WTC11 (cell line): ENCODE measurements at places on chromosomes 6 and 20.

GRCh38 chr20:2655331-2656116 is 3.1 kb downstream of the NOP56 start:
- DNase-seq, result no peak

GRCh38 chr6:124867121-124867520 is 95.1 kb upstream of the RNF217 start:
- DNase-seq, result no peak

DNA sequence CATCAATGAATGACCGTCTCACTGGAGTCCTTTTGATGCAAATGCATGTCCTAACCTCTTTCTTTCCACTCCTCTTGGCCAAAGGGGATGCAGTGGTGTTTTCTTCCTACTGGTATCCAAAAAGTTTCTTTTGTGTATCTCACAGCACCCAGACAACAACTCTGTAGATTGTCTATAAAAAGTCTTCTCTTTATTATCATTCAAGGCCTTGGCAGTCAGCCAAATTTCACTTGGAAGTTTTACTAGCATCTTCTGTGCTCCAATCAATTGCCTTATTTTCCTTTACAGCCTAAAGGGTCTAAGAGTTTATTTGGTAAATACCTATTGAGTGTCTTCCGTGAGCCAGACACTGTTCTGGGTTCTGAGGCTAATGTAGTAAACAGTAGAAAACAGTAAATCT is 150.2 kb upstream of the RNF217 start:
- DNase-seq, result no peak

- no peak for DNase-seq
Observed at GRCh38 chr6:125954735-125955339, 1.7 kb upstream of the HINT3 start.

DNA sequence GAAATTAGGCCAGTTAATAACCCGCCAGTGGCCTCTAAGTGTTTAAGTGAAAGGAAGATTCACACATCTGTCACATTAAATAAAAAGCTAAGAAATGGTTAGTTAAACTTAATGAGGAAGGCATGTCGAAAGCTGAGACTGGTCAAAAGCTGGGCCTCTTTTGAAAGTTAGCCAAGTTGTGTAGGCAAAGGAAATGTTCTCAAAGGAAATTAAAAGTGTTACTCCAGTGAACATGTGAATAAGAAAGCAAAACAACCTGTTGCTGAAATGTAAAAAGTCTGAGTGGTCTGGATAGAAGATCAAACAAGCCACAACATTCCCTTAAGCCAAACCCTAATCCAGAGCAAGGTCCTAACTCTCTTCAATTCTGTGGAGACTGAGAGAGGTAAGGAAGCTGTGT is 10.9 kb upstream of the MTRF1L start:
- no peak for DNase-seq

- DNase-seq, result no peak
Observed at GRCh38 chr6:108116546-108117426, 42.2 kb upstream of the OSTM1 start.

DNA sequence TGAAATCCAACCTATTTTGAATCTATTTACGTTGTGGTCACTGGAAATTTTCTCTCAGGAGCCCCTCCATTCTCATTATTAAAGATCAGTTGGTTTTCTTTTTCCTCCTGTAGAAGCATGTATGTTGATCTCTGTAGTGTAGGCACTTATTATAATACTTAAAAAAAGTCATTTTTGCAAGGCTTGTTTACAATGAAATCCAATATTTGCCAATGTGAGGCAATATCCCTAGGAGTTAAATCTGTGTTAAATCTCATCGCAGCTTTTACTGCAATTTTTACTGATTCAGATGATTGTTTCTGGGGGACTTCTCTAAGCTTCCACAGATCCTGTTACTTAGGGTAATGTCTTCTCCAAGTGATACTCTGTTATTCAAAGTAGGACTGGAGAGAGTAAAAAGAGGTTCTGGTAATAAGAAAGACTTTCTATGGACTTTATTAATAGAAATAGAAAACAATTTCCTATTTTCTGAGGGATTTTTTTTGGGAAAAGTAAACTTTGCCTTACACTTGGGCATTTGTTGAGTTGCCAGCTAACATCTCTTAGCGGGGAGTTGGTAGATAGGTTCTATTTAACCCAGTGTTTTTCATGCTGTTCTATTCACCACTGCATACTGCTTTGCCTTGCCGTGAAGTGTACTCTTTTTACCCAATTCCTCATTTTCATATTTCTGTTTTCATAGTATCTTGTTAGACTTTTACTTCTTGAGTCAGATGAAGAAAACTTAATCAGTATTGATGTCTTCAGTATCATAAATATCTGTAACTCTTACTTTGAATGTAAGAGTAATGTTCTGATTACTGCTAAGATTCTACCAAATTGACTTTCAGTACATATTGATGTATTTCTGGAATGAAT is 48.6 kb downstream of the CDKAL1 start:
- no peak for DNase-seq

- no peak for DNase-seq
Observed at GRCh38 chr20:23243791-23244155, 106.8 kb upstream of the NXT1 start.

DNA sequence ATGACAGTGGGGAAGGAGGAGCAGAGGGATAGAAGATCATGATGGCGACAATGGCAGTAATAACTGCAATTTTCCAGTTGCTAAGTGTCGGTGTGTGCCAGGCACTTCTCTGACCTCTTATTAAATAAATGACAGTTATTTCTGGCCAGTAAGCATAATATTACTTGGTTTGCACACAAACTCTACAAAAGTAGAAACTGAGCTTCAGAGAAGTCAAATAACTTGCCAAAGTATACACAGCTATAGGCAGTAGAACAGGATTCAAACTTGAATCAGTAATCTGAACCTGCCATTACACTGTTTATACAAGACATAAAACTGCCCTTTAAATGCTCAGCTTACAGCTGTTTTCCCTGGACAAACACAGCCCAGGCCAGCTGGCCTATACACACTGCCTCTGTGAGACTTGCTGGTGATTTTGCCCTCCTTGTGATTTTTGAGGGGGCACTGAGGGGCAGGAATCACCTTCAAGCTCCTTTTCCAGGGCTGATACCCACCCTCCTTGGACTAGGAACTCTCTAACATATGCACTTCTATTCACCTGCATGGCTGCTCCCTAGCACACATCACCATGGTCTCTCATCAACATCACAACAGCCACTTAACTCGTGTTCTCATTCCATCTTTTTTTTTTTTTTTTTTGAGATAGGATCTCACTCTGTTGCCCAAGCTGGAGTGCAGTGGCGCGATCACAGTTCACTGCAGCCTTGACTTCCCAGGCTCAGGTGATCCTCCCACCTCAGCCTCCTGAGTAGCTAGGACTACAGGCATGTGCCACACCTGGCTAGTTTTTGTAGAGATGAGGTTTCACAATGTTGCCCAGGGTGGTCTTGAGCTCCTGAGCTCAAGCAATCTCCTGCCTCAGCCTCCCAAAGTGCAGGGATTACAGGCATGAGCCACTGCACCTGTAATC is 63.6 kb downstream of the SLC23A2 start:
- no peak for DNase-seq

- no peak for DNase-seq
Observed at GRCh38 chr6:150029749-150030148, 4.4 kb upstream of the RAET1L start.

DNA sequence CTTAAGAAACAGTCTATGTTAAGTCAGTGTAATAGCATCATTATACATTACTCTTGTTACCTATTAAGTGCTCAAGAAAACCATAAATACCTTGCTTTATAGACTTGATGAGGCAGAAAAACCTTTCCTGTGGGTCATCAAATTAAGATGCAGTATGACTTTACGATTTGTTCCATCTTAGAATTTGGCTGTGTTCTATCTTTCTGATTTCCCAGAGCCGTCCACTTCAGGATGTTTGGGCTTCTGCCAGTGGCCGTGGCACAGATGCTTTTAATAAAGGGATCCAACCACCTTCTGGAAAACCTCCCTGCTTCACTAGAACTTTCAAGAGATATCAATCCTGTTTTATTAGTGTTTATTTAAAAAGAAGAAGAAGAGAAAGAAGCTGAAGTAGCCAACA is 71.2 kb downstream of the PDE7B start:
- DNase-seq, result no peak

DNA sequence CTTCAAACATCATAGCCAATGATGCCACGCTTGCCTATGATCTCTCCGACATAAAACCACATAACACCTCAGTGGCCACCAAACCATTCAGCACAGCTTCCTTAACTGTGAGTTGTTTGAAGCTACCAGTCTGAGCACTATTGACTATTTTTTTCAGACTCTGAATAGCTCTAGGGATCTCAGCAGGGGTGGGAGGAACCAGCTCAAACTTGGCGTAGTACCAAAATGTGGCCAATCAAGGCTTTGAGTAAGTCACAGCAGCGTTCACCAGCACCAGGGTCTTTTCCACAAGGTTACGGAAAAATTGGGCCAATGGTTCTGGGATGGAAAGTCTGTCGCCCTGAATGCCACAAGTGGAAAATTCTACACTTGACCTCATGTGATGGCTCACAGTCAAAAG is 70.6 kb downstream of the SMPDL3A start:
- DNase-seq, result no peak

GRCh38 chr6:118968416-118968815 is 33.5 kb upstream of the MCM9 start:
- no peak for DNase-seq

- no peak for DNase-seq
Observed at GRCh38 chr6:104959026-104959858, 2.3 kb downstream of the LIN28B start.

- DNase-seq, result peak; percentile 91
Observed at GRCh38 chr6:79630883-79631692, at the start of gene SH3BGRL2. Gene SH3BGRL2, plus strand, starts transcription at chr6:79631329. Its CDS starts 133 bp downstream, at chr6:79631462.

GRCh38 chr6:9646342-9647070 is 768.4 kb downstream of the TFAP2A start:
- DNase-seq, result no peak

DNA sequence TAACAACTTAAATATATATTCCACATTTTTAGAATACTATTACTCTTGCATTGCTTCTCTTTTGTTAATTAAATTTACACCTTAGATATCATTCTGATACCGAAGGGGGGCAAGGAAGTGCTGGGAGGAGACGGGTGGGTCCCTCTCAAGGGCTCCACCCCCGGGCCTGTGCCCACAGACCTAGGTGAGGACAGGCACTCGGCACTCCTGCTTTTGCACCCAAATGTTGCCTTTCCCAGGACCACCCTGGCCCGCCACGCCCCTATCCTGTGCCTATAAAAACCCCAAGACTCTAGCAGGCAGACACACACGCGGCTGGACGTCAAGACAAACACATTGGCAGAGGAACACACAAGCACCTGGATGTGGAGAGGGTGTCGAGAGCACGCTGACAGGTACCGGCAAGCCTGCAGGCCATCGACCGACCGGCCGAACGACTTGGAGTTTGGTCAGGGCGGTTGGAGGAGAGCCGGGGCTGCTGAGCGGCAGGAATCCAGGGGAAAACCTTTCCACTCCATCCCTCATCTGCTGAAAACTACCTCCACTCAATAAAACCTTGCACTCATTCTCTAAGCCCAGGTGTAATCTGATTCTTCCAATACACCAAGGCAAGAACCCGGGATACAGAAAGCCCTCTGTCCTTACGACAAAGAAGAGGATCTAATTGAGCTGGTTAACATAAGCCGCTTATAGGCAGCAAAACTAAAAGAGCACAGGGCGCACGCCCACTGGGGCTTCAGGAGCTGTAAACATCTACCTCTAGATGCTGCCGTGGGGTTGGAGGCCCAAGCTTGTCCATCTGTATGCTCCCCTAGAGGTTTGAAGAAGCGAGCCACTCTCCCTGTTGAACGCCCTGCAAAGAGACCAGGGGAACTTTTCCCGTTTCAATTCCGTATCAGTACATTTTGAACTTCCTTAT is 197.4 kb upstream of the PRSS16 start:
- peak; percentile 22 for DNase-seq

- no peak for DNase-seq
Observed at GRCh38 chr6:158211273-158212055, 43.3 kb downstream of the GTF2H5 start.

DNA sequence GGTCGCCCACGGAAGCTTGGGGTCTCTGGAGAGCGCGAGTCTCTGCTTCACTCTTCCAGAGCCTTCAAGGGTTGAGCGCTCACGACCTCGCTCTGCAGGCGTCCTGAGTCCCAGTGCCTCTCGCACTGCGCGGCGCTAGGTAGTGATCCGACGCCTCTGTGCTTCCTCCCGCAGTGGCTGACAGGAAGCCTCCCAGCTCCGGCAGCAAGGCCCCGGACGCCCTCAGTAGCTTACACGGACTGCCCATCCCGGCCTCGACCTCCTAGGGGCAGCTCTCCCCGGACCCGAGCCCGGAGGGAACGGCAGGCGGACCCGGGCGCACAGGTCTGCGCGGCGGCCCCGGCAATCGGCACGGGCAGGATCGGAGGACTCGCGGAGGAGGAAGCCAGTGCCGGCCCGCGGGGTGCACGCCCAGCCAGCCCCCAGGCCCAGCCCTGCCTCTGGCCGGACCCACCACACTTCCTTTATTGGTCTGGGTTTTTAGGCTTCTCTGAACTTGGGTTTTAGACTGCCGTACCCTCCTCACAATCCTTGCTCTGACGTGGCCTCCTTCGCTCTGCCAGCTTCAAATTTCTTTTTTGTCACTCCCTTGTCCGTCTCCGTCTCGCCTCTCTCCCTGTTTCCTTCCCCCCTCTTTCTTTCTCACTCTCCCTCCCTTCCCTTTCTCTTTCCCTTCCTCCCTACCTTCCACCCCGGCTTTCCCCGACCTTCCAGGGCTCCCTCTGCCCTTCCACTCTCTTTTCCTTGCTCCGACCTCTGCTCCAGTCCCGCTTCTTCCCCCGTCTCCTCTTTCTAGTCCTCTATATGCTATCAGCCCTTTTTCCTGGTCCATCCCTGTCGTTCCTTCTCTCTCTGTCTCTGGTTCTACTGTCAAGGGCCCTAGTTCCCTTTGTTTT is 9.1 kb downstream of the PAX1 start:
- peak; percentile 58 for DNase-seq

DNA sequence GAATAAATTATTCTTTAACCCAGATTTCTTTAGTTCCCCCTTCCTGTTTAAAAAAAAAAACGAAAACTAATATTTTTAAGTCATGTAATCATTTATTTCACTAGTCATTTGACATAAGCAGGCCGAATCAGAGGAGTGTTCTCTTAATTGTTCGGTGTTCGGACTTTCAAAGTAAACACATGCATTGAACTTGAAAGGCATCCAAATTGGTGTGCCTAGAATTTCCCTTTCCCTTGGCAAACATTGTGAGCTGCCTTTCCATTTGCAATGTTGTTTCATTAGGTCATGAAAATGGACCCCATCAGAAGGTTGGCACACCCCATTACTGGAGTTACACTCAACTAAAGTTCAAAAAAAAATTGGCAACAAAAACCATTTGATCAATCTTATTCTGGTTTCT is 283.0 kb upstream of the MARCKS start:
- no peak for DNase-seq

GRCh38 chr6:90574610-90575009 is 12.3 kb downstream of the MAP3K7 start:
- DNase-seq, result no peak

DNA sequence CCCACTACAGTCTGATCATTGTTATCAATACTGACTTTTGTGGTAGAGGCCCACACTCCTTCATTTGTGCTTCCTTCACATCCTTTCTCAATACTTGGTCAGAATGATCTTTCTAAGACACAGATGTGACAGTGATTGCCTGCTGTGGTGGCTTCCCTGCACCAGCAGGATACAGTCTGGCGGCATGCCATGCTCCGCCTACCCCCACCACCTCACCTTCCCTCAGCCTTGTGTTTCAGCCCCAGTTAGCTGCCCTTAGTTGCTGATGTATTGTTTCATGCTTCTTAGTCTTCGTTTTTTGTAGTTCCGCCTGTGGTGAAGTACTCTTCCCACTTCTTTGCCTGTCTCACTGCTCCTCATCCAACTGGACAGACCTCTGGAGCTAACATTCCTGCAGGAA is 10.9 kb downstream of the LRRC1 start:
- no peak for DNase-seq
